Activated CD4-positive, CD25-positive, alpha-beta regulatory T cell (primary cell): ENCODE measurements at places on chromosomes 7 and 10.

- DNase-seq: peak; percentile 36
These were observed 65.3 kb downstream of the CARD11 start for GRCh38 chr7:2978408-2978807.

GRCh38 chr10:119270762-119271366, 63.5 kb downstream of the GRK5 start:
- DNase-seq: peak; percentile 39

GRCh38 chr7:103349805-103350204, 2.4 kb downstream of the PSMC2 start:
- DNase-seq: no peak

DNA sequence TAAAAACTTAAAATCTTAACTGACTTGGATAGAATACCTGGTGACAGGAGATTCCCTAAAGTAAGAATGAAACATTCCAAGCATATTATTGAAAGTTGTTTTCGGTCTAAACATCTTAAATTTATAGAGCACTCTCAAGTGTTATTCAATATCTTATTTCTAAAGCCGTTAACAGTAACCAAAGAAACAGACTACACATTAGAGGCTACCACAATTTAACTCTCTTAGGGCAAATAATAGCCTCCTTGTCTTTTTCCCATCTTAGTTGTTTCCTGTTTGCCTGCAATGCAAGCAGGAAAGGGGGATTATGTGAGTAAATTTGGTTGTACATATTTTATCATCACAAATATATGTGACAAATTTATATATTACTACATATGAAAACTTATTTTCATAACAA, 31.4 kb downstream of the NAPEPLD start:
- no peak for DNase-seq

DNA sequence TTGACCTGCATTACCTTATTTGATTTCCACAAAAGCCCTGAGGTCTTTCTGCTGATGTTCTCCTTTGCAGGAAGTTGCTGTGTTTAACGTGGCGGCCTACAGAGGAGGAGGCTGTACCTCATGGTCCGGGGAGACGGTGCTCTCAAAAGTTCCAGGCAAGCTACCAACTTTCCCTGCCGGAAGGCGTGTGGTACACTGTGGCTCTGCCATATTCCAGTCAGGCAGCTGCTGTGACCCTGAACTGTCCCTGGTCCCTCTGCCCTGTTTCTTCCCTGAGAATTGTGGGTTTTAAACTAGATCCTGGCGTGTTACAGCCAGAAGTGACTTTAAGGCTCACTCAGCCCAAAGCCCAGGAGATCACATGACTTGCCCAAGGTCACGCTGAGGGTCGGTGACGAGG, 139.2 kb downstream of the TEX36 start:
- DNase-seq: no peak

DNA sequence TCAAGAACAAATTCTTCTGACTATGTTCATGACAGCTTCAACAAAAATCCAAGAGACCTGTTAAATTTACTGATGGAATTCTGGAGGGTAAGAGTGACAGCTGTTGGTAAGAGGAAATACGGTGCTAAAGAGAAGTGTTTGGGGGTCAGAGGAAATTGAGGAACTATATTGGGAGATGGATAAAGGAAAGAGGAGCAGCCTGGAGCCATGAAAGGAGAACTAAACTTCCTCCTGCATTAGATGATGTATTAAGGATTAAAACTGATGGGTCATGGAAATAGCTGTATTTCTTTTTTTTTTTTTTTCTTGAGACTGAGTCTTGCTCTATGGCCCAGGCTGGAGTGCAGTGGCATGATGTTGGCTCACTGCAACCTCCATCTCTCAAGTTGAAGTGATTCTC, 95.3 kb downstream of the HERPUD2 start:
- no peak for DNase-seq

DNA sequence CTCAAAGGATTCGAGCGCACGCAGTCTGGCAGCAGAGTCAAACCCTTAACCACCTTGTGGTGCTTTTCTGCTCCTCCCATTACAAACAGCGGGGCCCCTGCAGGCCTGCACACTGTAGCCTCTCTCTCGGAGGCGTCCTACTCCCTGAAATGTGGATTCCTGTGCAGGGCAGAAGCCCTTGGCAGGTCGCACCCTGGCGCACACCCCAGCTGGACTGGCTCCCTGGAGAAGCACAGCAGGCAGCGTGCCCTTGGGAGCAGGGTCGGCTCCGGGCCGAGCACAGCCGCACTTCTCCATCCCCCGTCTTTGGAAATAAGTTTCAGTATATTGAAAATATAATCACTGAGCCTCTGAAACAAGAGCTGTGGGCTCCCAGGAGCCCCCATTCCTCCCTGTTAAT, 144.1 kb downstream of the C10orf105 start:
- no peak for DNase-seq

DNA sequence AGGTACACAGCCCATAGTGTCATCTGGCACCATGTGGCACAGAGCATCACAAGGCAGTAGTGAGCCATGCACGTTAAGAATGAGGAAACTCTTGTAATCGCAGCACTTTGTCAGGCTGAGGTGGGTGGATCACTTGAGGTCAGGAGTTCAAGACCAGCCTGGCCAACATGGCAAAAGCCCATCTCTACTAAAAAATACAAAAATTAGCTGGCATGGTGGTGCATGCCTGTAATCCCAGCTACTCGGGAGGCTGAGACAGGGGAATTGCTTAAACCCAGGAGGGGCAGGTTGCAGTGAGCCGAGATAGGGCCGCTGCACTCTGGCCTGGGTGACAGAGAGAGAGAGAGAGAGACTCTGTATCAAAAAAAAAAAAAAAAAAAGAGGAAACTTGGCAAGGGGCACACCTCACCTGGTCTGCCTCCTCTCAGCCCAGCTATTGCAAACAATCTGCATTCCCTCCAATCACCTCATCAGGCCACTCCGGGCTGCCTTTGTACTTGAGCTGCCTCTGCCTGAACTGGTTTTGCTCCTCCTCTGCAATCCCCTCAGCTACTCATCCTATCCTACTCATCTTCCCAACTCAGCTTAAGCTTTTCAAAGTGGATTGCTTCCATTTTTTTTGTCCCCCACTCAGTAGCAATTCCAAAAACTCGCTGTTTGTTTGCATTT, 46.0 kb upstream of the OPTN start:
- no peak for DNase-seq

DNA sequence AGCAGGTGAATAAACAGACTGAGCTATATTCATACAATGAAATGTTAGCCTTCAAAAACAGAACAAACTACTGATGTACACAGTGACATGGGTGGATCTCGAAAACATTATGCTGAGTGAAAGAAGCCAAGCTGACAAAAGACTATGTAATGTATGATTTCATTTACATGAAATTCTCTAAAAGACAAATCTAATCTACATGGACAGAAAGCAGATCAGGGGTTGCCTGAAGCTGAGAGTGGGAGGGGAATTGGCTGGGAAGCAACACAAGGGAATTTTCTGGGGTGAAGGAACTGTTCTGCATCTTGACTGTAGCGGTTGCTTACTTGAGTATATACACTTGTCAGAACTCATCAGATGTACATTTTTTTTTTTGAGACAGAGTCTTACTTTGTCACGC, 121.7 kb upstream of the SVIL start:
- DNase-seq: no peak

DNA sequence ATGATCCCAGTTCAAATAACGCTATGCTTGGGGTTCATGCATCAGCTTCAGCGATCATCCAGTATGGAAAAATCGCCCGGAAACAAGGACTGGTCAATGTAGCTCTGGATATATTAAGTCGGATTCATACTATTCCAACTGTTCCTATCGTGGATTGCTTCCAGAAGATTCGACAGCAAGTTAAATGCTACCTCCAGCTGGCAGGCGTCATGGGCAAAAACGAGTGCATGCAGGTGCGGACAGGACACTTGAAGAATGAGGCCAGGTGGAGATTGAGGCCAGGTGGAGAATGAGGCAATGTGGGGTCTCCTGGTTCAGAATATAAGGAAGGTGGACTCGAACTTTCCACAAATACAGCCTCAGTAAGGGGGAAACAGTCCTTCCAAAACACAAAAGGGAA, 105.8 kb downstream of the TRRAP start:
- no peak for DNase-seq
